ENCODE measurements at places on chromosomes 11 and 22.

- DNase-seq = peak; percentile 20
- no peaks in the 10 kb centered on the region for H3K36me3 ChIP-seq
Measured at GRCh38 chr11:116732271-116733042, 40.3 kb downstream of the BUD13 start.

GRCh38 chr11:64084951-64085710 is 49.4 kb downstream of the FLRT1 start:
- no peaks in the 10 kb centered on the region for H3K36me3 ChIP-seq
- no peak for DNase-seq
- no peaks in the 10 kb centered on the region for H3K27me3 ChIP-seq
- no peak overlapping the region for H3K4me3 ChIP-seq
- no peaks in the 10 kb centered on the region for H3K4me1 ChIP-seq
- H3K27ac ChIP-seq = no peak overlapping the region

DNA sequence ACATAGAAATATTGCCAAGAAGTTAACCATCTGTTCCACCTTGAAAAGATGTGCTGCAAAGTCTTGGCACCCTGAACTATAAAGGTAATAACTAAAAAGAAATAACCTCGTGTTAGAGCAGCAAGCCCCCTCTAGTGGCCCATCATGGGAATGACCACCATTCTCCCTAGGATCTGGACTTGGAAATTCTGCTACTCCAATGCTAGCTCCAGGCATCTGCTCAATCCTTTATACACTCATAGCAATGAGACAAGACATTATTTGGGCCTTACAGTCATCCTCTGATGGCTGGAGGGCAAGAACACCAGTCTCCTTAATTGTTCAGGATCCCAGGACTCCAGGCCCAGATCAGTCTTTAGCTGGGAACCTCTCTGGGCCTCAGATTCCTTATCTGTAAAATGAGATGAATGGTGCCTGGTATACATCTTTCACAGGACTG is 76.0 kb downstream of the CWC15 start:
- no peak overlapping the region for H3K4me3 ChIP-seq
- H3K4me1 ChIP-seq = no peaks in the 10 kb centered on the region
- H3K36me3 ChIP-seq = no peaks in the 10 kb centered on the region
- DNase-seq = no peak
- no peak overlapping the region for H3K27ac ChIP-seq

GRCh38 chr11:120814531-120815318 is 209.2 kb upstream of the TBCEL start:
- H3K4me1 ChIP-seq = no peaks in the 10 kb centered on the region
- H3K4me3 ChIP-seq = no peak overlapping the region
- H3K36me3 ChIP-seq = no peaks in the 10 kb centered on the region
- 0 out of 2 replicates have a peak, but pooled peaks cover 2% of the 10 kb centered on the region for H3K27me3 ChIP-seq

DNA sequence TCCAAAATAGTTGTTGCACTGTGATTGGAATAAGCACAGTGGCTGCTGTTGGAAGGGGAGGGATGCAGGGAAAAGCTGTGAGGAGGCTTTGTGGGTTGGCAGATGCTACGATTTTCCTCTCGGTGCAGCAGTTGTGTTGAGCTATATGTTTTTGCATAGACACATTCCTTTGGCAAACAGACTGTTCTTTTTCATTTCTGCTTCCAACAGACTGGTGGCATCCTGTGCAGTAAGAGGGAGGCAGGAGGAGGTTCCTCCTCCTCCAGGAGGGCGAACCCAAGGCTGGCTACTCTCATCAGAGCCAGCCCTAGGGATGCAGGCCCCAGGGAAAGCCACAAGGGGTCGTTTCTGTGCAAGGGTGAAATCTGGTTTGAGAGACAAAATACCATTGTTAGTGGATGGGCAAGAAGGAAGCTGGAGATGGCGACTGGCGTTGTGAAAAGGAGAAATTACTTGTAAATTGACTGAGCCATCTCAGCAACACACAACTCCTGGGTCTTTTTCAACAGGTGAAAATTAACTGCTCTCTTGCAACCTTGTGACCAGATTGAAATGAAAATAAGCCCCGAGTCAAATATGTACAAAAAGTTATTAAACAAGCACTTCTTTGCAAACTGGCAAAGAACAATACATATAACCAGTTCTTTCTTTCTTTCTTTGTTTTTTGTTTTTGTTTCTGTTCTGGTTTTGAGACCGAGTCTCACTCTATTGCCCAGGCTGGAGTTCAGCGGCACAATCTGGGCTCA is 26.5 kb upstream of the UBASH3B start:
- H3K4me1 ChIP-seq = no peaks in the 10 kb centered on the region
- H3K36me3 ChIP-seq = no peaks in the 10 kb centered on the region
- H3K4me3 ChIP-seq = no peak overlapping the region

DNA sequence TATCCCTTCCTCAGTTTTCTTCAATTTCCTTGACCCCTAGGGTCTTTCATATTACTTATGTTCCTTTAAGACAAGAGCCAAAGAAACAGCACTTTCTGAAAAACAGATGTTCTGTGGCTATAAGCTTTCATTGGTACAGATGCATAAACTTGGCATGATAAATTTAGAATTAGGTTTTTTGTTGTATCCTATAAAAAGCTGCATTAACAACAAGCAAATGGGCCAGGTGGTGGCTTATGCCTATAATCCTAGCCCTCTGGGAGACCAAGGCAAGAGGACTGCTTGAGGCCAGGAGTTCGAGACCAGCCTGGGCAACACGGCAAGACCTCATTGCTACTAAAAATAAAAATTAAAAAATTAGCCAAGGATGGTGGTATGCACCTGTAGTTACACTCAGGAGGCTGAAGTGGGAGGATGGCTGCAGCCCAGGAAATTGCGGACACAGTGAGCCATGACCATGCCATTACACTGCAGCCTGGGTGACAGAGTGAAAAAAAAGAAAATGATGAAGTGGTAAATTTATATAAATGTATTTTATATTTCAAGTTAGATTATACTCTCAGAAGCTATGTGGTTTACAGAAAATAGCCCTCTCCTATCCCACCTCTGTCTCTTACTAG is 18.3 kb downstream of the KMT5B start:
- H3K36me3 ChIP-seq = no peaks in the 10 kb centered on the region
- H3K4me1 ChIP-seq = peaks cover 12% of the 10 kb centered on the region
- no peak for DNase-seq
- no peak overlapping the region for H3K4me3 ChIP-seq
- H3K27ac ChIP-seq = no peak overlapping the region

DNA sequence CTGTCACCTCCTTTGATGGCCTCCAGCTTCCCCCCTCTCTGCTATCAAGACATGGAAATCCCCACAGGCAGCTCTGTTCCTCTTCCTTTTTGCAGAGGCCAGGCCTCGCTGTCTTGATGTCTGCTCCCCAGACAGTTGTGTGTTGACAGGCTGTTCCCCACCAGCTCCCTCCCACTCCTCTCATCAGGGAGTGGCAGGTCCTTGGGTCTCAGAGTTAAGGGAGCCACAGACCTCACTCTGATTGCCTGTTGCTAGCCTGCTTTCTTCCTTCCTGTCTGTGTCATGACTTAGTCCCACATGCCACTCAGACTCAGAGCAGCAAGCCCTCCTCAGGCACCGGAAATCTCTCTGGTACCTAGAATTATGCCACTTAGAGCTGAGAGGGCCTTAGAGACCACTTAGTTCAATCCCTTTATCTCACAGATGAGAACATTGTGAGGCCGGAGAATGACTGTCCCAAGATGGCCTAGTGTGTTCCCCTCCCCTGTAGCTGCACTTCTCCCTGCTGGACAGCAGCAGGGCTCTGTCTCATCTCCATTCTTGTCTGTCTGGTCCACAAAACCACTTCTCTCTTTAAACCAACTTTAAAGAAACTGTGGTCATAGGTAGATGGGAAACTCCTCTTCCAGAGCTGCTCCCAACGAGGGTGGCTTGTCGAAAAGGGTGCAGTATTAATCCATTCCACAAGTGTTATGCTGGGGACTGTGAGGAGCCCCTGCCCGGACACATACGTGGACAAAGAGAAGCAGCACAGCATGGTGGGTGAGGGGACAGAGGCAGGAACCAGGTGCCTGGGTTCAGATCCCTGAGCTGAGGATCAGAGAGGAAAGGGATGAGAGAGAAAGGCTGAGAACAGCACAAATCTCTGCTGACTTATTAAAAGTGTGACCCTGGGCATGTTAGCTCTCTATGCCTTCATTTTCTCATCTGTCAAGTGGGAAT is 4.2 kb downstream of the AMPD3 start:
- peak overlapping the region; percentile 62 for H3K27ac ChIP-seq
- H3K27me3 ChIP-seq = no peaks in the 10 kb centered on the region
- H3K4me3 ChIP-seq = peak overlapping the region; percentile 43
- H3K4me1 ChIP-seq = peaks cover 48% of the 10 kb centered on the region
- DNase-seq = peak; percentile 80
- no peaks in the 10 kb centered on the region for H3K36me3 ChIP-seq

GRCh38 chr22:27487600-27488452 is 313.7 kb downstream of the MN1 start:
- H3K27me3 ChIP-seq = no peaks in the 10 kb centered on the region
- no peaks in the 10 kb centered on the region for H3K4me1 ChIP-seq
- DNase-seq = no peak
- H3K27ac ChIP-seq = no peak overlapping the region
- H3K36me3 ChIP-seq = no peaks in the 10 kb centered on the region

GRCh38 chr11:92752122-92752521 is 217.3 kb upstream of the MTNR1B start:
- H3K36me3 ChIP-seq = no peaks in the 10 kb centered on the region
- H3K27ac ChIP-seq = no peak overlapping the region
- H3K27me3 ChIP-seq = no peaks in the 10 kb centered on the region
- no peaks in the 10 kb centered on the region for H3K4me1 ChIP-seq

DNA sequence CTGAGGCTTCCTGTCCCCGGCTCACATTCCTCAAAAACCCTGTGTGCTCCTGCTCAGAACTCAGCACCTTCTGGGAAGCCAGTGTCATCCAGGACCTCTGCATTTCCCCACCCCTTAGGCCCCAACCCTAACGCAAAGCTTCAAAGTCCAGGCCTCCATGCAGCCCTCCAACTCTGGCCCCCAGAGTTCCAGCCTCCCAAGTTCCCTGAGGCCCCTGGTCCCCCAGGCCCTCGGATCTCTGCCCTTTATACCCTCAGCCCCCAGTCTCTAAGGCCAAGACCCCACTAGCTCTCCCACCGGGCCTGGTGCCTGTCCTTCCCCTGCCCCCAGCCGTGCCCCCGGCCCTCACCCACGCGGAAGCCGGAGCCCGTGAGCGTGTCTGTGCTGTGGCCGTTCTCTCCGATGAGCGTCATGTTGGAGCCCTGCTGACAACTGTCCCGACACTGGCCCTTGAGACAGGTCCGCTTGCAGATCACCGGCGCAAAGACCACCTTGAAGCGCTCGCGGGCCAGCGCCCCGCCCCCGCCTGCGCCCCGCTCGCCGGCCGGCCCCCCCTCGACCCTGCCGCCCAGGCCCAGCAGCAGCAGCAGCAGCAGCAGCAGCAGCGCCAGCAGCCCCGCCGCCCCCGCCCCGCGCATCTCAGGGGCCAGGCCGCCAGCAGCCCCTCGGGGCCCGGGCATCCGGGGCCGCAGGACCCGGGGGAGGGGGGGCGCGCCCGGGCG is 718 bp downstream of the LTBP3 start:
- H3K4me1 ChIP-seq = no peaks in the 10 kb centered on the region
- no peaks in the 10 kb centered on the region for H3K27me3 ChIP-seq
- no peaks in the 10 kb centered on the region for H3K36me3 ChIP-seq
- H3K4me3 ChIP-seq = no peak overlapping the region

DNA sequence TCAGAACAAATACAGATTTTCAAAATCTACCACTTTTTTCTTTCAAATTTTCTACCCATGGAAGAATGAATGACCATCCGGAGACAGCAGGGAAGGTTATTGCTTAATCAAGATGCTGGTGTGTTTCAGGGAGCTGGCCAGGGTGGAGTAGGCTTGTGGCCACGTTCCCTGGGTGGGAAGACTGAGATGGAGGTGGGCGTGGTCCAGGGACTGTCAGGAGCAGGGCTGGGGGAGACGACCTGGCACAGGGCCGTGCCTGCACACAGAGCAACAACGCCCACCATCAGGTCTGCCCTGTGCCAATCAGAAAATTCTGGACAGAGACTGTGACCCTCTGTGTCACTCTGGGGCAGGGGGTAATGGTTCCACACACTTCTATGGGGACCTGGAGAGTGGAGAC is 7.1 kb upstream of the APOBEC3H start:
- H3K27me3 ChIP-seq = no peaks in the 10 kb centered on the region
- H3K4me1 ChIP-seq = peaks cover 32% of the 10 kb centered on the region
- DNase-seq = no peak
- H3K36me3 ChIP-seq = no peaks in the 10 kb centered on the region
- no peak overlapping the region for H3K4me3 ChIP-seq

DNA sequence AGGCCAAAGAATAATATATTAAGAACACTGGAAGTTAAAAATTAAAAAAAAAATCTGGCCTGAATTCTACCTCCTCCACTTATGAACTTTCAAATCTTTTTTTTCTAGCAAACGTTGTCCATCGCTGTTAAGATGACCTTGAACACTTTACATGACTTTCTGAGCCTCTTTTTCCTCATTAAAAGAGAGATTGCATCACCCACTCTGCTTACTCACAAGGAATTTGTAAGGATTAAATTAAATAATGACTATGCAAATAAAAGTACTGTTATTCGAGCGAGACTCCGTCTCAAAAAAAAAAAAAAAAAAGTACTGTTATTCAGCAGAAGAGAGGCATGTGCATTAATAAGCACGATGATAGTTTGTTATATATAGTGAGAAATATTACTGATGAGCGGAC is 285.1 kb upstream of the CCDC90B start:
- H3K4me1 ChIP-seq = no peaks in the 10 kb centered on the region
- H3K27me3 ChIP-seq = no peaks in the 10 kb centered on the region
- no peak overlapping the region for H3K27ac ChIP-seq
- no peak overlapping the region for H3K4me3 ChIP-seq
- no peak for DNase-seq
- no peaks in the 10 kb centered on the region for H3K36me3 ChIP-seq

- H3K36me3 ChIP-seq = no peaks in the 10 kb centered on the region
- peaks cover 10% of the 10 kb centered on the region for H3K4me1 ChIP-seq
- no peak overlapping the region for H3K4me3 ChIP-seq
- H3K27me3 ChIP-seq = no peaks in the 10 kb centered on the region
- no peak for DNase-seq
Measured at GRCh38 chr22:37047006-37047405, 4.5 kb upstream of the KCTD17 start.

- no peaks in the 10 kb centered on the region for H3K36me3 ChIP-seq
- H3K4me1 ChIP-seq = peaks cover 7% of the 10 kb centered on the region
- no peak overlapping the region for H3K4me3 ChIP-seq
- no peak overlapping the region for H3K27ac ChIP-seq
Measured at GRCh38 chr11:30282289-30282631, 40.6 kb upstream of the ARL14EP start.

- H3K4me3 ChIP-seq = no peak overlapping the region
- no peaks in the 10 kb centered on the region for H3K27me3 ChIP-seq
- DNase-seq = no peak
- H3K4me1 ChIP-seq = no peaks in the 10 kb centered on the region
Measured at GRCh38 chr11:23021287-23021863, 161.1 kb upstream of the CCDC179 start.

- no peak overlapping the region for H3K4me3 ChIP-seq
- H3K36me3 ChIP-seq = peaks cover 6% of the 10 kb centered on the region
- H3K4me1 ChIP-seq = peaks cover 5% of the 10 kb centered on the region
- H3K27ac ChIP-seq = no peak overlapping the region
- H3K27me3 ChIP-seq = no peaks in the 10 kb centered on the region
Measured at GRCh38 chr22:40376149-40376548, 5.8 kb downstream of the SGSM3 start.

GRCh38 chr22:35958334-35958733 is 70.3 kb downstream of the RBFOX2 start:
- no peak overlapping the region for H3K4me3 ChIP-seq
- no peak for DNase-seq
- peaks cover 3% of the 10 kb centered on the region for H3K27me3 ChIP-seq
- H3K4me1 ChIP-seq = no peaks in the 10 kb centered on the region
- no peak overlapping the region for H3K27ac ChIP-seq

All from GM12878 (cell line).